ENCODE measurements at places on chromosomes 3 and 15.

GRCh38 chr3:47817609-47818008 lies 14.7 kb downstream of the DHX30 start:
- no peak for DNase-seq

- no peak for DNase-seq
Observed at GRCh38 chr3:23325466-23326065, 122.4 kb downstream of the UBE2E2 start.

GRCh38 chr15:40815042-40815698 lies 7.9 kb upstream of the DNAJC17 start:
- DNase-seq = no peak

DNA sequence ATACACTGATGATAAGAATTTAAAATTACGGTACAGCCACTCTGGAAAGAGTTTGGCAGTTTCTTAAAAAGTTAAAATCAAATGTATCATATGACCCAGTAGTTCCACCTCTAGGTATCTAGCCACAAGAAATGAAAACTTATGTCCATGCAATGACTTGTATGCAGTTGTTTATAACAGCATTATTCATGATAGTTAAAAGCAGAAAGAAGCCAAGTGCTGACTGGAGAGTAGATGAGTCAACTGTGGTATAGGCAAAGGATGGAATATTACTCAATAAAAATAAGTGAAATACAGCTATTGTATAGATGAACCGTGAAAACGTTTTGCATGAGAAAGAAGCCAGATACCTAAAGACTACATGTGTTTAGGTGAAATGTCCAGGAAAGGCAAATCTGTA lies 14.8 kb downstream of the GPR87 start:
- DNase-seq = no peak

DNA sequence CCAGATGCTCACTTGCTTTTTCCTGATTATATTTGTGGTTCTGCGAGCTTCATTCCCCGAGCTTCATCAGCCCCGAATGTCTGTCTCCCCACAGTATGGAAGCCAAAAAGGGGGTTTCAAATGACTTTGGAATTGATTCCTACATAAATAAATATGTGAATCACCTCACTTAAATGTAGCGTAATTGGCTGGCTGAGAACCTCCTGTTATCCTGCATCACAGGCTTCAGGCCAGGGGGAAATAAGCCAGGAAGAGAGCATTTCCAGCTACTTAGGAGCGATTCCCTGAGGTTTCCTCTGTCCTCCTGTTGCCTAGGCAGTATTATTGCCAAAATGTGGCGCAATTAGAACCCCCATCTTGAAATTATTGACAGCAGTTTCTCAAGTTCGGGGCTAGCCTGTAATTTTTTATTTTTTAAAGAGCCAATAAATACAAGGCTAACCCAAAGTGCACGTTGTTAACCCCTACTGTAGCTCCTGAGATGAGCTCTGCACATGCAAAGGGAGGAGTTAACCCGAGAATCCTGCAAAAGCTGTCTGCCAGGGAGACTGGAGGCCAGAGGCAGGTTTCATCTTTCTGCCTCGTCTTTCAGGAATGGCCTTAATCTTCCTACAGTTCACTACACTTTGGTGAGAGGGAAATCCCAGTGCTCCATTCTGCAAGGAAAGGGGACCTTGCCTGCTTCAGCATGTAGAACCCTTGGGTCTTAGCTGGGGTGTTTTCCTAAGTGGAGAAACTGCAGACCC lies 148.2 kb downstream of the ADAMTS9 start:
- DNase-seq = no peak

- DNase-seq = no peak
Observed at GRCh38 chr15:53675832-53676231, 83.6 kb downstream of the WDR72 start.

GRCh38 chr15:29864501-29864900 lies 42.2 kb upstream of the TJP1 start:
- no peak for DNase-seq

DNA sequence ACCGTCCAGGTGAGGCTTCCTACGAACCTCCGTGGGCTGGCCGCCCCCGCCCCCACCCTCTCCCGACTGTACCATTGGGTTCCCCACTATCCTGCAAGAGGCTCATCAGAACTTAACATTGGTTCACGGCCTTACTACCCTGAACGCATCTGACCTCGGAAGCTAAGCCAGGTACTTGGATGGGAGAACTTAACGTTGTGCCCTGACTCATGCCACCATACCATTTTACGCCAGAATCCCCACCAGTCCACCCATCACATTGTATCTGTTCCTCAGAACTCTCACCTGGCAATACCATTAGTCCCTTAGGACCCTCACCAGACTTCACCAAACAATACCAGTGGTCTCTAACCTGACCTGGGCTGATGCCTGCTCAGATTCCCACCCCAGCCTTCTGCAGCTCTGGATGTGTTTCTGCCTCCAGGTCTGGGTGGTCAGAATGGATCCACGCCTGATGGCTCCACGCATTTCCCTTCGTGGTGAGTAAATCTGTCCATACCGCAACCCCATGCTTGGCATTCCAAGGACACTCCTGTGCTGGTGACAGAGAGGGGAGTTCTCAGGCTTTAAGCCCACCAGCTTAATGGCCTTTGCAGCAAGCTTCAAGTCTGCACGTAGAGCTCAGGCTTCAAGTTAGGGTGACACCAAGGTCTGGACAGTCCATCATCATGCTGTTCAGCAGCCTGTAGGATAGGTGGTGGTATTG lies 562 bp downstream of the TCTA start:
- DNase-seq = no peak

GRCh38 chr3:31399271-31399670 lies 133.5 kb upstream of the STT3B start:
- no peak for DNase-seq

DNA sequence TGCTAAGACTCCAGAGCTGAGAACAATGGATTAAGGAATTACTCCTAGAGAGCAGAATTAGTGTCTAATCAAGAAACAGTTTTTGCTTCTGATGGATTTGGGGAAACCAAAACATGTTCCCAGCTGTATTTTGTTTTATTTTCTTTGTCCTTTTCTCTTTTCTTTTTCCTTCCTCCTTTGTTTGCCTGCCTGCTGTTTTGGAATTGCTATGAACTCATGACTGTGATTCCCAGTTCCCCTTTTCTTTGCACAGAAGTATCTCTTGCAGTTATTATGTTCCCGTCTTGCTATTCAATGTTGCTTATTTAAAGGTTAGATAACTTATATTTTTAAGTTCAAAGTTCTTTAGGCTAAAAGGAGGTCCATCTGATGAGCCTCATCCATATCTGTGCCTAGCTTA lies 77.0 kb upstream of the GBE1 start:
- no peak for DNase-seq

- no peak for DNase-seq
Observed at GRCh38 chr3:48648188-48648850, 13.1 kb upstream of the SLC26A6 start.

DNA sequence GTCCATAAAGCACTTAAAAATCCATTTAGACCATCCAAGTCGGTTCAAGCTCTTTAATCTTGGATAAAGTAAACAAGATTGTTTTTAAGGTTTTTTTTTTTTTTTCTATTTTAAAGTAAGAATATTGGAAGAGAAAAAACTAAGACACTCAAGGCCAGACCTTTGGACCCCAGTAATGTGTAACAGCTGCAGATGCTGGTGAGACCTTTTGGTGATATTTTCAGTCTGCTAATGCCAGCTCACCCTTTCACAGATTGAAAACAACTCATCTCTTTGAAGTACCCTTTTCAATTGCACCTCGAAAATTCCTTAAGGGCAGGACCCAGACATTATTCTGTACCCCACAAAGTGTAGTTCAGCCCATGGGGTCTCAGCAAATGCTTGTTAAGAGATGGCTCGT lies 260.7 kb upstream of the CTNNB1 start:
- DNase-seq = no peak

- DNase-seq = no peak
Observed at GRCh38 chr3:87973906-87974305, 84.9 kb downstream of the CGGBP1 start.

DNA sequence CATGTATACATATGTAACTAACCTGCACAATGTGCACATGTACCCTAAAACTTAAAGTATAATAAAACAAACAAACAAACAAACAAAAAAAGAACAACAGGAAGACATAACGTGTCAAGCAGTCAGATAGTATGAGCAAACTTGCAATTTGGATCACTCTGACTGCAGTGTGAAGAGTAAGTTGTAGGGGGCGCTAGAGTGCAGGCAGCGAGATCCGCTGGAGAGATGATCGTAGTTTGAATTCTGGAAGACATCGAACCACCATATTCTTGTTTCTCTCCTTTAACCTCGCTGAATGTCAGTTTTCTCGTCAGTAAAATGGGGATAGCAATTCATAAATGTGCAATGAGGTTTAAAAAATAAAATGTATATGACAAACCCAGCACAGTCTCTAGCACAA lies 165.2 kb upstream of the LMCD1 start:
- DNase-seq = no peak

- DNase-seq = no peak
Observed at GRCh38 chr3:108183971-108184370, 38.3 kb downstream of the IFT57 start.

- no peak for DNase-seq
Observed at GRCh38 chr15:63030101-63030551, 12.4 kb upstream of the TPM1 start.

- no peak for DNase-seq
Observed at GRCh38 chr15:38647683-38648082, 83.1 kb upstream of the RASGRP1 start.

DNA sequence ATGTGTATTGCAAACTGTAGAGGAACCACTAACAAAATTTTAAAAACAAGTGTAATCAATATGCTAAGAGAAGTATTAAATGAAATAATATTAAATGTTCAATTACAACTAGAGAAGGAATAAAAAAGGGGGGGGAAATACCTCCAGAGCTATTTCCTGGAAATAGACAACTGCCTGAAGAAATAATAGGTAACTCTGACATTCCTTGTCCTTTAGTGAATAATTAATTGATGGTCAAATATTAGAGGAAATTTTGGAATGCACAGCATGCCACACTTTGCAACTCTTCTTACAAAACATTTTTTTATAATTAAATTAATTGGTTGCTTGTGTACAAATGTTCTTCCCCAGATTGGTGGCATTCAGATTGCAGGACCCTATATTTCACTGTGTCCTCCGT lies 342.6 kb upstream of the COL8A1 start:
- no peak for DNase-seq

GRCh38 chr3:58214484-58215316 lies 3.9 kb upstream of the DNASE1L3 start:
- DNase-seq = no peak

- DNase-seq = no peak
Observed at GRCh38 chr3:188365988-188366698, 212.2 kb downstream of the LPP start.

DNA sequence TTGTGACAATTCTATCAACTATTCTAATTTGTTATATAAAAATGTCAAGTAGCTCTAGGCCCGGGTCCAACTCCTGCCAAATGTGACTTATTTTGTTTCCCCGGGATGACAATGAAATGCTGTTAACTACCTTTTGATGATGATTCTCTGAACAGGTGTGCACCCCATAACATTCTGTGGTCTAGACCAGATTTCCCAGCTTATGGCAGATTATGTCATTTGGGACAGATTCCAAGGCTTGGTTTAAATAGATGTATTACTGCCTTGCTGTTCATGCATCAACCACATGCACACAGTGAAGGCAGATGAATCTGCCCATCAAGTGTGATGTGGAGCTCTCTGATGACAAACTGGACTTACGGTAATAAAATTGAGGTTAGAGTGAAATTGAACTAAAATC lies 150.5 kb downstream of the MECOM start:
- DNase-seq = no peak

GRCh38 chr3:127457094-127457475 lies 133.4 kb downstream of the TPRA1 start:
- no peak for DNase-seq

GRCh38 chr15:49044002-49044401 lies 2.2 kb downstream of the SECISBP2L start:
- DNase-seq = no peak

DNA sequence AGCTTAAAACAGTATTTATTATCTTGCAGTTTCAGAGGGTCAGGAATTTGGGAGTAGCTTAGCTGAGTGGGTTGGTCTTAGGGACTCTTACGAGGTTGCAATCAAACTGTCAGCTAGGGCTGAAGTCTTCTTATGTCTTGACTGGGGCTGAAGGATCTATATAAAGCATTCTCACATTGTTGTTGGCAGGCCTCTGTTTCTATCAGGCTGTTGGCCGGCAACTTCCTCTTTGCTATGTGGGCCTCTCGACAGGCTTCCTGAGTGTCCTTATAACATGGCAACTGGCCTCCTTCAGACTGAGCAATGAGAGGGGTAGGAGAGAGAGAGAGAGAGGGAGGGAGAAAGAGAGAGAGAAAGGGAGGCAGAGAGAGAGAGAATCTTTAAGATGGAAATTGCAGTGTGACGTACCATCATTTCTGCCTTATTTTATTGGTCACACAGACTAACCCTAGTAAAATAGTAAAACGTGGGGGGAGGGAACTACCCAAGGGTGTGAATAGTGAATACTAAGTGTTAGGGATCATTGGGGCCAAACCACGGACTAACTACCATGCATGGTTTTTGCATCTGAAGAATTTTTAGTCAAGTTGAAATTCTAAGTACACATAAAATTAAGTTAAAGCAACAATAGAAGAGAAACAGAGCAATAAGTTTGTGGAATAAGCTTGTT lies 16.1 kb downstream of the FGF7 start:
- DNase-seq = no peak

DNA sequence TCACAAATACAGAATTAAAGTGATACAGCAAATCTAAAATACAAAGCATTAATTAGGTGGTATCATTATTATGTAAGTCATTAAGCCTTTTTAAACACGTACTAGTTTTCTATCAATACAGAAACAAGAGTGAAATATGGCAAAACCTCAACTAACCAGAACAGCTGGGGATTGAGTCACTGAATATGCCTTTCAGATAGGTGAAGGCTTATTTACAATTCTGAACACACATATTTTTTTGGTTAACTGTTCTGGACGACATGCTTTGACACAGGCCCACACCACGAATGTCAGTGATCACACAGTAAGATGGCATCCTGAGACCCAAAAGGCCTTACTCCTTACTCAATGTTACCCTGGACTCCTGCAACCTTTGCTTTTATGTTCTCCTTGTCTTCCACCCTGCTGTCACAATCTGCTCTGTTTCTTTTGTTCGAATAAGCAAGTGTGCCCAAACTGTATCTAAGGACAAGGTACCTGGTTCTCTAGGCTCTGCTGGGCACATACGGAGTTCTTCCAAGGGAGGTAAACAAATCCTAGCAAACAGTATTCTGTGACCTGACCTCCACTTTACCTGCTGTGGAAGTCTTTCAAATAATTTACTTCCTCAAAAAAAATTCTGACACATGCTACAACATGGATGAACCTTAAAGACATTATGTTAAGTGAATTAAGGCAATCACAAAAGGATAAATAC lies 7.0 kb downstream of the SFMBT1 start:
- no peak for DNase-seq

Data from cortex of kidney (tissue), 1 donor.